ENCODE measurements at places on chromosomes 4 and X.
A peak's percentile ranks its signal among the peaks of the same experiment; 100 is the strongest.

- DNase-seq, result no peak
These were observed 23.7 kb downstream of the EMCN start for GRCh38 chr4:100494166-100494565.

DNA sequence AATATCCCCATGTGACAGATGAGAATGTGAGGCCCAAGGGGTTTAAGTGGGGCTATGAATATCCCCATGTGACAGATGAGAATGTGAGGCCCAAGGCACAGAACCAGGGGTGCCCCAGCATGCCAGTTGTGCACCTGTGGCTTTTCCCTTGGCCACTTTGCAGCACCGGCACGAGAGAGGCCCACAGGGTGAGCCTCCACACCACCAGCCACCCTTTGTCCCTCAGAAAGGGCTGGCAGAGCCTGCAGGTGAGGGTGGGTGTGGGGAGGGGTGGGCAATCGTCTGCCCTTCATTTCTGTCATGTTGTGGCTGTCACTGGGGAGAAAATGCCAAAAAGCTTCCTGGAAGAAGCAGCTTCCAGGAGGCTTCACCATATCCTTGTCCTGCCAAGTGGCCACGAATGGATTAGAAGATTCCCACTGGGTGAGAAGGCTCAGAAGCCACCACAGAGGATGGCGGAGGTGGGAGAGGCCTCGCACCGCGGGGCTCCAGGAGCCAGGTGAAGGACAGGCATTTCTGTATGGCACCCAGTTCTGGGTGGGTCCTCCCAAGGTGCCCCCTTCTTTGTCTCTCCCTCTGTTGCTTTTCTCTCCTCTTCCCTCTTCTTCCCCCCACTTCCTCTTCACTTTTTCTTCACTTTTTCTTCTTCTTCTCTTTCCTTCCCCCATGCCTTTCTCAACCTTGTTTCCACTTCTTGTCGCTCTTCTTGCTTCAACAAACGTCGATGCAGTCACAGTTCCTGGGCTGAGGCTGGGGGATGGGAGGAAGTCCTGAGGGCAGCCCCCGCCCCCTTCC lies 469 bp upstream of the GPR78 start:
- no peak for DNase-seq

DNA sequence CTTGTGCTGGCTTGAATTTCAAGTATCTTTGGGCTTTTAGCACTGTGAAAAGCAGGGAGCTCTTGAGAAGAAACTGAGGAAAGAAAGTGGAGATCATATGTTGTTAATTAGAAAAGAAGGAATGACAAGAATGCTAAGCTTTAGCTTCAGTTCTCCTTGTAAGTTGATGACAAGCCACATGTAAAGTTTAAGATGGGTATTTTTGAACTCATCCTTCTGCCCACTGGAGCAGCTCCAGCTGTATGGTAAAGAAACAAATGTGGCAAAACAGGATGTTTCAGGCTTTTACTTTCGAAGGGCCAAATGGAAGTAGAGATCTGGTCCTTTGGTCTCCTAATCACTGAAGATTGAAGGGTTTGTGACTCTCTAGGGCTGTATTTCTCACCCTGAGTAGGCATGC lies 137.8 kb downstream of the GUCY2F start:
- no peak for DNase-seq

GRCh38 chr4:46254788-46255187 lies 130.9 kb upstream of the GABRG1 start:
- DNase-seq, result peak; percentile 4

DNA sequence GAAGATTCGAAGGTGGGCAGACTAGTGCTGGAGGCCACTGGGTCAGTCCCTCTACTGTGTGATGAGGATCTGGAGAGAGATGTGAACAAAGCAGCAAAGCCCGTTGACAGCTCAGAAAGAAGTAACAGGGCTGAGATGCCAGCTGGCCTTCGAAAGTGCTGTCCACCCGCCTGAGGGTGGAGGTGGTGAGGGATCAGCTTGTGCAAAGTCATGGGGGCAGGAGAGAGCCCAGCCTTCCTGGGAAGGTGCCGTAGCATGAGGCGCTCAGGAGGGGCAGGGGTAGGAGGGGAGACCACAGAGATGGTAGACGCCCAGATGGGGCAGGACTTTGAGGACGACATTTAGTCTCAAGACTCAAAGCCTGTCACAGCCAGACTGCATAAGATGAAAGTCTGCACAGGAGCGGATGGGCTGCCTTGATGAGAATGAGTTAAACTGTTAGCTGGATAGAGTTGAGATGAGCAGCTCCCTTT lies 19.7 kb downstream of the TBC1D14 start:
- DNase-seq, result no peak

DNA sequence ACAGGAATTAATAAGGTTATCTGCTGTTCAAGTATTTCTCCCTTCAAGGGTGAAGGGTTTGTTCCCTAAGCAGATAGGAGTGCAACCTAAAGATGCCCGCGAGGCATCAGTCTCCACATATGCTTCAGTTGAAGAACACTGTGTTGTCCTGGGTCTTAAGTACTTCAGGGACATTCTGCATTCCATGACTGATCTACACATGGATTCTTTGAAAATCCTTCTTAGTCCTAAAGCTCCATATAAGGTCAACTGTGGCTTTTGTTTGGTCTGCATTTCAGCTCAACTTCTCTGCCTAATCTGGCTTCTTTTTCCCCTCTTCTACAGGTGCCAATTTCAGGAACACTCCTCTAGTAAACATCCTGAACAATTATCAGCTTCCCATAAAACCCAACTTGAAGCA lies 21.8 kb upstream of the CTSO start:
- no peak for DNase-seq

DNA sequence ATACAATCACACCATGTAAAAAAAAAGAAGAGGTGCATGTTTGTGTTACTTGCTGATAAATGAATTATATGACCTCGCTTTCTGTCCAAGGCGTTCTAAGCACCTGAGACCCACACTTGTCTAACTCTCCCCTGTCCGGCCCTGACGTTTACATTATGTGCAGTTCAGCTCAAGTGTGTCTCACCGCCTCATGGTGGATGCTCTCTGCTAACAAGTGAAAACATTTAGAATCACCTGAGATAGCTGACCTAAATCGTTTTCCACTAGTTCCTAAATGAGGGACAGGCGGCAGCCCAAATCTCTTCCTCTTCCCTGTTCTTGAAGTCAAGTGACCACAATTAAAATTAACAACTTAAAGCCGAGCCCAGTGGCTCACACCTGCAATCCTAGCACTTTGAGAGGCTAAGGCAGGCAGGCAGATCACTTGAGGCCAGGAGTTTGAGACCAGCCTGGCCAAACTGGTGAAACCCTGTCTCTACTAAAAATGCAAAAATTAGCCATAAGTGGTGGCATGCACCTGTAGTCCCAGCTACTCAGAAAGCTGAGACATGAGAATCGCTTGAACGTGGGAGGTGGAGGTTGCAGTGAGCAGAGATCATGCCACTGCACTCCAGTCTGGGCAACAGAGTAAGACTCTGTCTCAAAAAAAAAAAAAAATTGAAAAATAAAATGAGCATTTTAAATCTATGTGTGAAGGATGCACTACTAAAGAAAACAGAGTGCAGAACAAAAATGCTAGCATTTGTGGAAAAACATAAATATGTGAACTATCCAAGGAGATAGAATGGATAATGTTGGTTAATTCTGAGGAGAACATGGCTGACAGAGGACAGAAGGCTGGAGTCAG lies 3.9 kb upstream of the TIFA start:
- no peak for DNase-seq

DNA sequence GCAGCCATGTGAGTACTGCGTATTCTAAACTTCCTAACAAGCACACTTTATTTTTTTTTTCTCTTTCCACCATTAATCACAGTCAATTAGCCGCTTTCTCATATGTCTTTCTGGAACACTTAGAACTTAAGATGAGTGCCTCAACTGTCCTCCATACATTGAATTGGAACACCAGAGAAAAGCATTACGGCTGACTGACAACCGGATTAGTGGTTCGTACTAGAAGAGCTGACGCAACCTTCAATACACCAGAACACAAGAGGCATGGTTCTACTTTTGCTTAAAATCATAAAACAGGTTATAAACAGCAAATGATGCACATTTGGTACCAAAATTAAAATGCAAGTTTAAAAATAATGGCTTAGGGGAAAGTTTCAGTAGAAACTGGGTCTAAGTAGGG lies 3.3 kb downstream of the TMEM47 start:
- no peak for DNase-seq

DNA sequence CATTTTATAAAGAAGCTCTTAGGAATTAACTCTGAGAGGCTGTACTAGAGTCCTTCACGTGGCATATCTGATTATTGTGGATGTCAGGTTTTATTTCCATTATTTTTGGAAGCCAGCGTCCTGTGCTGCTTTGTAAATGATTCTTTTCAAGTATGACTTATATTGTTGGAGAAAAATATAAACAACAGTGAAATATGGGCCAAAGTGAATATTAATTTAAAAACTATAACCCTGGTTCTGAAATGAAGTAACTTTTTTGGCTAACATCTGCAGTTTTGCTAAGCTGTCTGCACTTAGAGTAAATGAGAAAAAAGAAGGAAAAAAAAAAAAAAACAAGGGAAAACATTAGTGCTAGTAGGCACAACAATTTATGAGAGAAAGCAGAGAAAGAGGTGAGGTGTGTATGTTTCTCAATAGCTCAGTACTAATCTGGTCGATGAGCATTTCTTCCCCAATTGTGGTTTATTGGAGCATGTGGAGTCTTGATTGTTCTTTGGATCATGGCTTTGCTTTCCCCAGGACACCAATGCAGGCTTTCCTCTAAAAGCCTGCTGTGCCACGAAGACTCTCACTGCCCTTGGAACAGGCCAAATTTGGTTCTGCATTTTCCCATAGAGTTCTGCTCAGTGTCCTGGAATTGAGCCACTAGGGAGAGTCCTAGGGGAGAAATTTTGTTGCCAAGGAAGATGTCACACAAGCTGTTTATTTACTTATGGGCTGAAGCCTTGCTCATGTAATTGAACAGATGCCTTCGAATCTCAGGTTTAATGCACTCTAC lies 273.3 kb downstream of the DKK2 start:
- DNase-seq, result no peak

GRCh38 chr4:28744066-28744465 lies 1883.4 kb downstream of the STIM2 start:
- no peak for DNase-seq

DNA sequence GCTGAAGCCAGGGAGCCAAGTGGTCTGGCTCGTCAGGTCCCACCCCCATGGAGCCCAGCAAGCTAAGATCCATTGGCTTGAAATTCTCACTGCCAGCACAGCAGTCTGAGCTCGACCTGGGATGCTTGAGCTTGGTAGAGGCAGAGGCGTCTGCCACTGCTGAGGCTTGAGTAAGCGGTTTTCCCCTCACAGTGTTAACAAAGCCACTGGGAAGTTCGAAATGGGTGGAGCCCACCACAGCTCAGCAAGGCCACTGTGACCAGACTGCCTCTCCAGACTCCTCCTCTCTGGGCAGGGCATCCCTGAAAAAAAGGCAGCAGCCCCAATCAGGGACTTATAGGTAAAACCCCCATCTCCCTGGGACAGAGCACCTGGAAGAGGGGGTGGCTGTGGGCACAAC lies 353.8 kb downstream of the NAP1L3 start:
- DNase-seq, result no peak

DNA sequence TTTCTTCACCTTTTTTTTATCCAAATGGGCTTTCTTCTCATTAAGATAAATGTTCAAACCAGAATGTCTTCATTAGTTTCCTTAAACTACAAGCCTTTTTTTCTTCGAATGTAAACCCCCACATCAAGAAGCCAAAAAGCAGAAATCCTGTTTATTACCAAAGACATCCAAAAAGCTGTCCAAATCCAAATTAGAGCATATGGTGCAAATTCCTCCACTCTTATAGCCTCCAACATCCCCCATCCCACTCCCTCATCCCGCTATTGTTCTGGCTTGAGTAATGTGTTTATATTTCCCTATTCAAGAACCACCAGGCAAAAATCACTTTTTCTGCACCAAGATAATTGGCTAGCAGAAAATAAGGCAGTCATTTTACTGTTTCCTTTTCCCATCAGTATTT lies 315.1 kb upstream of the ADGRL3 start:
- no peak for DNase-seq

- no peak for DNase-seq
These were observed 110.8 kb upstream of the H2AZ1 start for GRCh38 chr4:100060765-100061416.

GRCh38 chrX:70166601-70167590 lies 10.4 kb upstream of the DGAT2L6 start:
- DNase-seq, result no peak

GRCh38 chr4:26452565-26453531 lies 37.4 kb downstream of the CCKAR start:
- no peak for DNase-seq

GRCh38 chr4:78684325-78685079 lies 91.6 kb upstream of the BMP2K start:
- DNase-seq, result peak; percentile 39

- DNase-seq, result peak; percentile 77
These were observed 12.1 kb upstream of the CC2D2A start for GRCh38 chr4:15457406-15458201.

- DNase-seq, result no peak
These were observed 738.3 kb upstream of the TENM3 start for GRCh38 chr4:181504924-181505323.

- no peak for DNase-seq
These were observed 47.4 kb downstream of the WWC2 start for GRCh38 chr4:183146478-183146877.
